ENCODE measurements at places on chromosomes 11 and 22.
A peak's percentile ranks its signal among the peaks of the same experiment; 100 is the strongest.

DNA sequence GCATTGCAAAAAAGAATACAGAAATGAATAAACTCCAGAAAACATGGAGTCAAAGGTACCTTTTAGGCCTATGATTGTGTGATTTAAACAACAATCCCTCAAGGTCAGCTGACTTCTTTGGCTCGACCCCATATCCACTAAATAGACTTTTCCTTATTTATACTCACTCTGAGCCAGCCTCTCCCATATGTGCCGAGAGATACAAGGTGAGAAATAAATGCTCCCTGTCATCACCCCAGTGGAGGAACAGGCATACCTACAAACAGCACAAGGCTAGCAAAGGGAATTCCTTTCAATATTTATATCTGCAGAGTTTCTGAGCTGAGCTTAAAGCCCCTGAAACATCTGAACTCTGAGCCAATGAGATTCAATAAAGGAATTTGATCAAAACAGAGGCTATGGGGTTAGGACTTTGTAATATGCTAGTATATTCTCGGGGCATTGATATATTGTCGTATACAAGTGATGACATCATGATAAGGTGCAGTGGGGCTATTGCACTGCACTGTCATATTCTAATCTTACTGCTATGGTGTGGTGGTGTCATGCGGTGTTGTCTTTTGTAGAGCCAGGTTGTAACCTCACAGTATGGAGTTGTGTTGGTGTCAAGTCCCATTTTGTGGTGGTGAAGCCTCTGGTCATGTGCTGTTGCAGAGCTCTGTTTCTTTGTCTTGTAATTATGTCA is 56.0 kb upstream of the GALNT18 start:
- DNase-seq, result no peak

DNA sequence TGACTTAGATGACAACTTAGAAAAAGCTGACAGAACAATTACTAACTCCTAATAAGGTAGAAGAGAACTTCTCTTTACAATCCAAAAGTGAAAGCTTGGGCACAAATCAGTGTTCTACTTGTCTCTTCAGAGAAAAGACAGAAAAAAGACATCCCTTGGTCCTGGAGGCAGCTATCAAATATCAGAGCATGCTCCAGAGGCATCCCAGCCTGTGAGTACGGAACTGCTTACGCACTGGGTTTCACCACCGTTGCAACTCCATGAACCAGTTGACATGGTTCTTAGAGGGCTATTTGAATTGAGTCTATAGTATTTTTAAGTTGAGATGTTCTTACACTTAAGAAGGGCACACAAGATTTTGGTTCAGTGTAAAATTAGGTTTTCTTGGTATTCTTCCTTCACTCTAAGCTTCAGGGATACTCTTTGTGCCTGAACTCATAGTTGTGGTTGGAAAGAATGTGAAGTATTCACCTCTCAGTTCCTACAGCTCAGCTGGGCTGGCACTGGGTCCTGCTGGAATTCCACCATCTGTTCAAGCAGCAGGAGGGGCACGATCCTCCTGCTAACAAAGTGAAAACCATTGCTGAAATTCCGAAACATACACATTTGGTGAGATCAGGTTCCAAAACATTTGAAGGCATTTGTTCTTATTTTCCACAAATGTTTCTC is 6.3 kb downstream of the AKIP1 start:
- DNase-seq, result no peak

GRCh38 chr11:124277804-124278203 is 21.6 kb downstream of the OR8G5 start:
- no peak for DNase-seq

- no peak for DNase-seq
These were observed 9.5 kb downstream of the GGA1 start for GRCh38 chr22:37618072-37618656.

DNA sequence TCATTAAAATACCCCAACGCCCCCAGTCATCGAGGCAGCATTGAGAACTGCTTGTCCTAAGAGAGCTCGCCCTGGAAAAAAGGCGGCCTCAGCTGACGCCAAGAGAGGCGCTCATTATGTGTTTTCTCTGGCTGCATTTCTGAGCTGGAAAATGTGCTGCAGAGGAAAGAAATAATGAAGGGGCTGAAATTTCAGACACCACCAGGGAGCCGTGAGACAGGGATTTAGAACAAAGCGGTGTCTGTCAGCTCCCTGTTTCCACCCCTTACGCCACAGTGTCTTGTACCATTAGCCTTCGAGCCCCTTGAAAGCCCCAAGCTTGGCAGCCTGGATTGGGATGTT is 14.4 kb downstream of the USH1C start:
- DNase-seq, result peak; percentile 6

- DNase-seq, result no peak
These were observed 4.7 kb downstream of the KLHL22 start for GRCh38 chr22:20490941-20491307.

- DNase-seq, result no peak
These were observed 1410.2 kb downstream of the BRD1 start for GRCh38 chr22:48417225-48418070.

GRCh38 chr11:58465690-58466089 is 23.7 kb upstream of the OR5B12 start:
- DNase-seq, result no peak

GRCh38 chr11:2787816-2788167 is 88.0 kb upstream of the KCNQ1OT1 start:
- DNase-seq, result no peak

DNA sequence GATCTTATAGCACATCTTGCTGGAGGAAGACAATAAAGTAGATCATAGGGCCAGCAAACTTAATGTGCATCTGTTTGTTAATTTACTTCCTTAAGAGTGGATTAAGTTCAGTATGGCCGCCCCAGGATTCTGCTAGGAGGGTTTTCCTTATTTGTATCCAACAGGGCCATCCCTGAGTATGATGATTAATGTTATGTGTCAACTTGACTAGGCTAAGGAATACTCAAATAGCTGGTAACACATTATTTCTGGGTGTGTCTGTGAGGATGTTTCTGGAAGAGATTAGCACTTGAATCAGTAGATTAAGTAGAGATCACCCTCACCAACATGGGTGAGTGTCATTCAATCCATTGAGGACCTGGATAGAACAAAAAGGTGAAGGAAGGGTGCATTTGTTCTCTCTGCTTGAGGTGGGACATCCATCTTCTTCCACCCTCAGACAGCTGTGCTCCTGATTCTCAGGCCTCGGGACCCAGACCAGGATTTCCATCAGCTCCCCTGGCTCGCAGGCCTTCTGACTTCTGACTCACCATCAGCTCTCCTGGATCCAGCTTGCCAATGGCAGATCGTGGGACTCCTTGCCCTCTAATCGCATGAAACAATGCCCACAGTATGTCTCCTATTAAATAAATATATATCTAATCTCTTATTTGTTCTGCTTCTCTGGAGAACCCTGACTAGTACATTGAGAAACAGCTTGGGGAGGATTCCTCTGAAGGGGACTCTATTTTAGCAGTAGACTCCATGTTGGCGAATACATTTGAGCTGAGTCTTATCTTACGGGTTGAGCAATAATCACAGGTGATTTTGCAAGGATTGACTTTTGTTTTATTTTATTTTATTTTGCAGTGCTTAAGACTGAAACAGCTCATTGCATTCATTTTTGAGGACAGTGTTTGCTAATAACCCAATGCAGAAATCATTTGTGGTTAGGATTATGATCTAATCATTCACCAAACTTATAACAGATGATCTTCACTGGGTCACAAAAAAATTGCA is 9.0 kb upstream of the ZBTB44 start:
- no peak for DNase-seq

DNA sequence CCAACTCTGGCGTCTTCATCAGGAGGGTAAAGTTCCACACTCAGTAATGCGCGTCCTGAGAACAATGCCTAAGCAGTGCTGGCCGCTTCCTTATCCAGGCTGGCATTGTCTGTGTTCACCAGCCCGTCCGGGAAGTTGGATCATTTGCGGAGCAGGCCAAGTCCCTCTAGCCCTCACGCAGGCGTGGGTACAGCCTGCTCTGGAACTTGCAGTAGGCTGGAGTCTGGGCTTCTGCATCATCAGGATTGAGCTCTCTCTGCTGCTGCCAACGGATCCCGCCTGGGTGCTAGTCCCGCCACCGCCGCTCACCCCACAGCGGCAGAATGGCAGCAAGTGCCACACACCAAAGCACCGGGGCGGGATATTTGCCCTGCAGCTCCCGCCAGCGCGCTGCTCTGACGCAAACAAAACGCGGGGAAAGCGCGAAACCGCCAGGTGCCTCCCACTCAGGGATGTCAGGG is 29.0 kb downstream of the GLYATL1 start:
- no peak for DNase-seq

GRCh38 chr11:9462172-9462799 is 1.5 kb downstream of the ZNF143 start:
- no peak for DNase-seq

DNA sequence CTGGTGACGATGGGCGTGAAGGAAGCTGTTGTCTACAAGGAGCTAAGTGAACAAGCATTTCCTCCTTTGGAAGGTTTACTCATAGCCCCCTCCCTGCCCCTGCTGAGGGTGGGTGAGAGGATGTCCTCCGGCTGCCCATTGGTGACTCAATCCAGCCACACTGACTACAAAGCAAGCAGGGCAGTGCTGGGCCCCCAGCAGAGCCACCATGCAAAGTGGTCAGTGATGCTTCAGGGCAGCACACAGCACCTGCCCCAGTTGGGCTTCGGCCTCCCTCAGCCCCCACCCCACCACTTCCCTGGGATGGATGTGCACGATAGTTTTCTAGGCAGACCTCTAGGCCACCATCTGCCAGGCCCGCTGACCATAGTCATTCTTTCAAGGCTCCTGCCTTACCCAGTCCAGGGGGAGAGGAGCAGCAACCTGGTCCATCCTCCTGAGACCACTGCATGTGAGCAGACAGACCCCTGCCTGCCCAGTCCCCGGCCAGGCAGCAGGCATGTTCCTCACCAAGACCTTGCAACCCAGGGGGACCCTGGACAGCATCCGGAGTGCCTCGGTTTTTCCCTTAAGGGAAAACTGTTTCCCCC is 125.1 kb downstream of the BCR start:
- no peak for DNase-seq

DNA sequence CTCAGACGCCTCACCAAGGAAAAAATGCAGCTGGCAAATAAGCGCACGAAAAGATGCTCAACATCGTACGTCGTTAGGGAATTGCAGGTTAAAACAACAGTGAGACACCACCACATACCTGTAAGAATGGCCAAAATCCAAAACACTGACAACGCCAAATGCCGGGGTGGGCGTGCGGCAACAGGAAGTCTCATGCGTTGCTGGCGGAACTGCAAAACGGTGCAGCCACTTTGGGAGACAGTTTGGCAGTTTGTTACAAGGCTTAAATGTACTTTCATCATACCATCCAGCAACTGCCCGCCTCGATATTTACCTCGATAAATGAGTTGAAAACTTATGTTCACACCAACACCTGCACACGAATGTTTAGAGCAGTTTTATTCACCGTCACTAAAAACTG is 7.5 kb upstream of the CTSD start:
- DNase-seq, result no peak

- DNase-seq, result no peak
These were observed 76.7 kb upstream of the WNT11 start for GRCh38 chr11:76282811-76283595.

- no peak for DNase-seq
These were observed 3.7 kb upstream of the NUCB2 start for GRCh38 chr11:17272801-17273200.

GRCh38 chr11:43567396-43567975 is 113.1 kb upstream of the HSD17B12 start:
- peak; percentile 58 for DNase-seq

DNA sequence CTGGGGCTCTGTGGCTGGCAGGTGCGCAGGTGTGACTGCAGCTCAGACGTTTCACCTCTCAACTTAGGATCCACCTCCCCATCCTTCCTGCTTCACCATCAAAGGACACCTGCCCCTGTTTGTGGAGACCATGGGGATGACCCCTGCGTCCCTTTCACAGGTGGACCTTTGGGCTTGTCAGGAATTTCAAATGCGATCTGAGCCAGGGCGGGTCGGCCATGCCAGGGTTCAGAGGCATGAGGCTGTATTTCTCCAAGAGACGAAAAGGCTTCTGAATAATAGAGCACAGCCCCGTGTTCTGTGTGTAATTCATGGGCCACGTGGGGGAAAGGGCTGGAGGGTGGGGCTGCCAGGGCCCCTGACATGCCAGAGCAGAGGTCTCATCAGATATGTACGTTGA is 668.0 kb downstream of the BRD1 start:
- no peak for DNase-seq

DNA sequence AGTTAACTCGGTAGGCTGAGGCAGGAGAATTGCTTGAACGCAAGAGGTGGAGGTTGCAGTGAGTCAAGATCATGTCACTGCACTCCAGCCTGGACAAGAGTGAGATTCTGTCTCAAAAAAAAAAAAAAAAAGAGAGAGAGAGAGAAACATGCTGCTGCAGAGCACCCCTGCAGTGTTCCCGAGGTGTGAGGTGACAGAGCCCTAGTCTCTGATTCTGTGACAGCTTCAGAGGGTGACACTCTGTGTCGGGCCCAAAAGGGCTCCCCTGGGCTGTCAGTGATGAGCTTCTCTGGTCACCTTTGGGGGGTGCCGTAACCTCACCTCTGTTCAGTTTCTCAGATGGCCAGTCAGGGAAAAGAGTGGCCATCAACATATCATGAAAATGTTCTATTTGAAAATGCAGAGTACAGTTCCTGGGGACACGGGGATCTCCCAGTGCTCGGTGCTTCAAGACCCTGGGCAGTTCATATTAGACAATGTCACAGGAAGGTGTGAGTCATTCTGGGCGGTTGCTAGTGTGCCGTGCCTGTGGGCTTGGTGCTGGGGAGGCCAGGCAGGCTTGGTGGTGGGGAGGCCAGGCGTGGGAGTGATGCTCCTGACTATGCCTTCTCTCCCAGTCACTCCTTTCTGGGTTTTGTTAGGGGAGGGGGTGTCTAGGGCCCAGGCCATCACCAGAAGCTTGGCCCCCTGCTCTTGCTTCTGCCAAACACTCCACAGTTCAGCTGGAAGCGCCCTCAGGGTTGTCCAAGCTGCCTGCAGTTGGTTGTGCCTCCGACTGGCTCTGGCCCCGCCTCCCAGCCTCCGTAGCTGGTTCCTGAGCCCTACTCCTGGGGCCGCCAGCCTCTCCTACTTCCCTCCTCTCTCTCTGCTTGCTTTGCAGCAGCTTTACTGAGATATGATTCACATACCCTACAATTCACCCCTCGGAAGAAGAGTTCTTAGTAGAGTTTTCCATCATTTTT is 52.5 kb upstream of the CLDN5 start:
- DNase-seq, result no peak

GRCh38 chr11:74005721-74006517 is 3.0 kb downstream of the UCP3 start:
- no peak for DNase-seq

GRCh38 chr11:69358398-69359020 is 64.6 kb downstream of the MYEOV start:
- no peak for DNase-seq

DNA sequence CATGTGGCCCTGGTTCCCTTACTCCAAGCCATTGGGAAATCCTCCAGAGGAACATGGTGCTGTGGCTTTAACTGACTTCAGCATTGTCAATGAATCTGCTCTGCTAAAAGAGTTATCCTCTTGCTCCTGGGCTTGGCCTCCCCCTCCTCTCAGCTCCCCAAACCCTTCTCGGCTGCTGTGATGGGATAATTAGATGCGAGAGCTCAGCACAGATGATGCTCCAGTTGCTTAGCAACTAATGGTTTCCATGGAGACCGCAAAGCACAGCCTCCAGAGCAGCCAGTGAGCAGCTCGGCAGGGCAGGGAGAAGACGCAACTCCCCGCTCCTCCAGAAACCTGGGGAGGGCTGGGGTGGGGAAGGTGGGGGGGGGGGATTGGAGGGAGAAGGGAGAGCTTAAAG is 2.8 kb upstream of the UPK2 start:
- peak; percentile 61 for DNase-seq

- DNase-seq, result peak; percentile 10
These were observed 26.8 kb downstream of the TRIM44 start for GRCh38 chr11:35689081-35689996.
